Dorsolateral prefrontal cortex (tissue), 122 donors: ENCODE measurements at places on chromosomes 5 and 9. TPM values are rescaled to one million over a fixed set of nuclear protein-coding genes. Genes with fewer than 3 reads are reported as not detected.

Gene NUDT12
- 14.2 TPM for total RNA-seq

Gene GLRA1
- total RNA-seq, result 3.0 TPM

Gene HTR4
- total RNA-seq, result 9.8 TPM

Gene PCDHB7
- 5.7 TPM for total RNA-seq

Gene CYLC2
- total RNA-seq, result not detected

Gene TSSK1B
- not detected for total RNA-seq

Gene KIF12
- total RNA-seq, result 3.6 TPM
